ENCODE measurements at places on chromosomes 5 and 9.

- no peak for DNase-seq
Measured at GRCh38 chr5:30390095-30390494, 803.4 kb upstream of the CDH6 start.

GRCh38 chr9:35729101-35729500, 2.9 kb downstream of the TLN1 start:
- DNase-seq = no peak

DNA sequence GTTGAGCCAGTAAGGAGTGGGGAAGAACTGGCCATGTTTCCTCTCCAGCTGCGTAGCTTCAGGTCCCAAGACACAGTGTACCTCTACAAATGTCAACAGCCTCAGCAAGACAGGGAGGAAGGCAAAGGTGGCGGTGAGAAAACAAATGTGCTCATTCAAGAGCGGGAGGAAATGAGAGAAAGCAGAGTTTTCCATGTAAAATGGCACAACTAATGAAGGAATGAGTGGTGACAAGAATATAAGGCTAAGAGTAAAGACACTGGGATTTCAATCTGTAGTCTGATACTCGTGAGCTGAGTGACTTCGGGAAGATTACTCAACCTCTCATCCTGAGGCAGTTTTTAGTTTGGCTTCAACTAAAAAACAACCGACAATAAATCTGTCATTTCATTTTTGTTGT, 67.6 kb downstream of the DPYSL3 start:
- no peak for DNase-seq

DNA sequence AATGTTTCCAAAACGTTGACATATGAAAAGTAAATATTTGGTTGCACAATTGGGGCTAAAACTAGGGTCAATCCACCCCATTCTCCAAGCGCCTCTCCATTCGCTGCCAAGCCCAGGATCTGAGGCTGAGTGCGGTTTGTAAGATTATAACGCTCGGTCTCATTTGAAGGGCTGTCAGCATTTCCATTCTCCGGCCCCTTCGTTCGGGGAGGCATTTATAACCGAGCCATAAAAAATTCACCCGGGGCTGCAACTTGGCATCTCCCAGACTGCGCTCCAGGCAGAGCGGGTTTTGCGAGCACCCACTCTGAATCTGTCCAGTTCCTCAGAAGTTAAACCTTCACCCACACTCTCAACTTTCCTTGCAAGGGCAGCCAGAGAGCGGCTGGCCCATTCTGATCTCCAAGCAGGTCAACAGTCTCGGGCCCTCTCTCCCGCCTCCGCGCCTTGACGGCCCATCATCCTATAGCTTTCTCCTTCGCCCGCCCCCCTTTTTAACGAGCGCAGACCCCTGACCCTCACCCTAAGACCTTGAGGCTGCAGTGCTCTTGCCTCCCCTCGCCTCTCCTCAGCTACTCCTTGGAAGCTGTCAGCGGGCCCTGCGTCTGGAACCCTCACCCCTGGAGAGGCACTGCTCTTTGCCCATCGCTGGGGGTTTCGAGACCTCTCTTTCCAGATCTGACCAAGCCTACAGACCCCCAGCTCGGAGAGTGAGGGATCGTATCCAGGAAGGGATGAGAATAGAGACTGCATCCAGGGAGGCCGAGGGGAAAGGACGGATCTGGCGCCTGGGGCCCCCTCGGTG, 1.1 kb downstream of the SLIT3 start:
- DNase-seq = no peak

DNA sequence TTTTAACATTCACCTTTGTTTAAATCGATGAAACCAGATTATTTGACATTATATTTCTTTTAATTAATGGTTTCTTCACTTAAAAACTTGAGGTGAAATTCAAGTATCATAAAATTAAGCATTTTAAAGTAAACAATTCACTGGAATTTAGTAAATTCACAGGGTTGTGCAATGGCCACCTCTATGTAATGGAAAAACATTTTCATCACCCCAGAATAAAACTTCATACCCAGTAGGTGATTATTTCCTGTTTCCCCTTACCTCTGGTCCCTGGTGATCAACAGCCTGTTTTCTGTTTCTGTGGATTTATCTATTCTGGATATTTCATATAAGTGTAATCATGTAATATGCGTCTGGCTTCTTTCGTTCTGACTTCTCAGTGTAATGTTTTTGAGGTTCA, 27.2 kb downstream of the HSPA4 start:
- DNase-seq = no peak

- DNase-seq = no peak
Measured at GRCh38 chr5:170636801-170637477, 133.1 kb downstream of the KCNIP1 start.

- DNase-seq = no peak
Measured at GRCh38 chr5:107893642-107894041, 222.9 kb upstream of the EFNA5 start.

DNA sequence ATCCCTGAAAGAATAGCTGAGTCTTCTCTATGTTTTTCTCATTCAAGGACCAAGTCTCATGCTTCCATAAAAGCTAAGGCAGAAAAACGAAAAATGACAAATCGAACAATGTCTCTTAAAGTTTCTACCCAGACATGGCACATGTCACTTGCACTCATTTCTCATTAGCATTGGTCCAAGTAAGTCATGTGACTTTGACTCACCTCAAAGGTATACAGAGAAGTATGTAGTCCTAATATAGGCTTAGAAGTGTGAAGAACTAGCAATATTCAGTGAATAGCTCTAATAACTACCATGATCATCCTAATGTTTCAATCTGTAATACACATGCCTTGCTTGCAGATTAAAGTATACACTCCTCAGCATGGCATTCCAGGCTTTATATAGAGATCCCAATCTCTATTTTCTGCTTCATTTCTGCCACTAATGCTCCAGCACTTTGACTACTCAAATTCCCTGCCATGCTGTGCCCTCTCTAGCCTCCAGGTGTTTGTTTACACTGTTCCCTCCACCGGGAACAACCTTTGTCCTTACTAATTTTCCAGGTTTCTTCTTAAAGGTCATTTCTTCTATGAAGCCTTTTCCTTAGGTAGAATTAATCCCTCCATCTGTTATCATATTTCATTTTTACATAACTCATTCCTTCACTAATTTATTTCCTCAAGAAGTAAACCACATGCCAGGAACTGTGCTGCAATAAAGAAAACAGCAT, 98.9 kb downstream of the CEMIP2 start:
- DNase-seq = no peak

GRCh38 chr5:53991942-53992341, 318.4 kb downstream of the ARL15 start:
- no peak for DNase-seq

DNA sequence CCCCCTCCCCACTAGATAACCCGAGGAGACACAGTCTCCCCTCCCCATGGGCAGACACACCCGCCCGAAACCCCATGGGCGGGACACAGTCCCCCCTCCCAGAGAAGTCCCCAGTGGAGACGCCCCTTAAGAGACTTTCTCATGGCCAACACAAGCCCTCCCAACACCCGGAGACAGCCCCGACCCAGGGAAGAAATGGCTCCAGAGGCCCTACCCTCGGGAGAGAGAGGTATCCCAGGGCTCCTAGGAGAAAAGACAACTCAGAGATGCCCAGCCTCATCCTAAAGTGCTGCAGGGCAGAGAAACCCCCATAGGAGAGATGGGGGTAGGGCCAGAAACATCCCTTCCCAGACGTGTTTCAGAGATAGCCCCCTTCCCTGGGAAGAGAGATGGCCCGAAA, 27.4 kb downstream of the PCDH1 start:
- DNase-seq = peak; percentile 37

DNA sequence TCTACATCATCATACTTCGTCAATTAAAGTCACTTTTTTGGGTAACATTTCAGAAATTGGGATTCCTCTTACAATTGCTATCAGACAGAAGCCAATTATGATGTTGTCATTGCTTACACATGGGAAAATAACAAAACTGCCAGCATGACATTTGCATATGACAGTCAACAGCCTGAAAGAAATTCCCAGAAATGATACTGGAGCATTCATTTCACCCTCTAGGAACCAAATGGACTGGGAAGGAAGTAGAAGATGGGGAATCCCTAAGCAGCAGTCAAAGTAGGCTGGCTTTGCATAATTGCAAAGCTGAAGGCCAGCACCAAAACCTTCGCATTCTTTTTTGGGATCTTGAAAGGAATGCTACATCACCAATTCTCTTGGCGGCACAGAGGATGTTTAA, 10.7 kb downstream of the HMGCS1 start:
- no peak for DNase-seq

DNA sequence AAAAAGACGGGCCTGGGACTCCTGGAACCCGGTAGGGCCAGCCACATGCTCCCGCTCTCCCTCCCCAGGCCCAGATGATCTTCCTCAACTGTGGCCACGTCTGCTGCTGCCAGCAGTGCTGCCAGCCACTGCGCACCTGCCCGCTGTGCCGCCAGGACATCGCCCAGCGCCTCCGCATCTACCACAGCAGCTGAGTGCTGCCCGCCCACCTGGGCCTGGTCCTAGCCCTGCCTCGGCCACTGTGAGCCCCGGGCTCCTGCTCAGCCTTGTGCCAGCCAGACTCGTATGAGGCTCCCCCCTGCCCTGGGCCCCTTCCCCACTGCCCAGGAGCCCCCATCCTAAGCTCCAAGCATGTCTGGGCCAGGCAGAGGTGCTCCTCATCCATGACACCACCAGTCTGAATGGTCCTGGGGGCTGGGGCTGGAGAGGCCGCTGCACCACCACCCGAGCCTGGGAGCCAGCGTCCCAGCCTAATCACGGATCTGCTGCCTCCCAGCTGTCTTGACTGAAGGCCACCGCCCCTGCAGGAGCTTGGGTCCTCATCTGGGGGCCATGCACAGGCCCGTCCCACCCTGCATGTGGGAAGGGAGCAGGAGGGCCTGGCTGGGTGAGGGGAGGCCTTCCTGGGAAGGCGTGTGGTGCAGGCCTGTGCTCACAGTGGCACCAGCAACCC, 51.5 kb downstream of the LRSAM1 start:
- DNase-seq = no peak

DNA sequence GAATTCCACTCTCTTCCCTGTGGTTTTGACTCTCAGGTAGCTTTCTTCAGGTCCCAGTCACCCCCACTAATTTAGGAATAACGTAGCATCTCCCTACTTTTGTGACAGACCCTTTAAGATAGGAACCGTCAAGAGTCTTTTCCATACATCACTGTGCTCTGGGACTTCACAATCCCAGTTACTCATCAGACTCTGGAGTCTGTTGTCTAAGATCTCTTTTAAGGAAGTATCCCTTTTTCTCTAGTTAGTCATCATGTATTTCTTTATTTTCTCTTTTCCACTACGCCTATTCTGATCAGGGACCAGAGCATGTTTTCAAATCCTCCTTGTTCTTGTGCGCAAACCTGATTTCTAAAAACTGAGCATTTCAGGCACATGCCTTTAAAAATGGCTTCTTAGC, 143.0 kb downstream of the GOLPH3 start:
- no peak for DNase-seq
